ENCODE measurements at places on chromosomes 5 and 9. TPM values are rescaled to one million over a fixed set of nuclear protein-coding genes. Genes with fewer than 3 reads are reported as not detected.

GRCh38 chr9:30670805-30671562 is 1713.5 kb upstream of the ACO1 start:
- H3K36me3 ChIP-seq: no peaks in the 10 kb centered on the region
- H3K27me3 ChIP-seq: no peaks in the 10 kb centered on the region
- H3K4me1 ChIP-seq: no peaks in the 10 kb centered on the region
- DNase-seq: no peak
- no peak overlapping the region for H3K27ac ChIP-seq
- H3K4me3 ChIP-seq: no peak overlapping the region

- H3K4me3 ChIP-seq: no peak overlapping the region
- no peaks in the 10 kb centered on the region for H3K4me1 ChIP-seq
- H3K27ac ChIP-seq: no peak overlapping the region
- H3K27me3 ChIP-seq: no peaks in the 10 kb centered on the region
Observed at GRCh38 chr5:86679529-86679928, 61.8 kb downstream of the COX7C start.

DNA sequence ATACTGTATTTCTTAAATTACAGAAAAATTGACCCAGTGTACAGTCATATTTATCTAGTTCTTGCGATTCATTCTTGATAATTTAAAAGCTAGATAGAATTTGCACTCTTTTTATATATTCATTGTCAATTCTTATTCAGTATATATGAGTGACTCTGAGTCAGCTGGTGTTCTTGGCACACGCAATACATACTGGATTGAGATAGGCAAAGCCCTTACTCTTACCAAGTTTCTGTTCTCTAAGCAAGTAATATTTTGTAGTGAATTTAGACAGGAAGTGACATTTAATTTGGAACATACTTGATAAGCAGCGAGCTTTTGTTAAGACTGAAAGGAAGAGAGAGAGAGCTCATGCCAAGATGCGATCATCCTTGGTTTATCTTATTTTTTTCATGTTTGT is 57.7 kb downstream of the GPBP1 start:
- H3K36me3 ChIP-seq: no peaks in the 10 kb centered on the region
- no peak overlapping the region for H3K4me3 ChIP-seq
- no peak for DNase-seq
- H3K27me3 ChIP-seq: no peaks in the 10 kb centered on the region
- H3K27ac ChIP-seq: no peak overlapping the region

GRCh38 chr5:1002271-1002546 is 6.4 kb upstream of the NKD2 start:
- no peak overlapping the region for H3K27ac ChIP-seq
- H3K36me3 ChIP-seq: no peaks in the 10 kb centered on the region
- DNase-seq: no peak
- peaks cover 30% of the 10 kb centered on the region for H3K4me1 ChIP-seq
- no peaks in the 10 kb centered on the region for H3K27me3 ChIP-seq
- no peak overlapping the region for H3K4me3 ChIP-seq

FGF18 gene
- total RNA-seq: 0.58 TPM

SURF2 gene
- total RNA-seq: 24.9 TPM

DNA sequence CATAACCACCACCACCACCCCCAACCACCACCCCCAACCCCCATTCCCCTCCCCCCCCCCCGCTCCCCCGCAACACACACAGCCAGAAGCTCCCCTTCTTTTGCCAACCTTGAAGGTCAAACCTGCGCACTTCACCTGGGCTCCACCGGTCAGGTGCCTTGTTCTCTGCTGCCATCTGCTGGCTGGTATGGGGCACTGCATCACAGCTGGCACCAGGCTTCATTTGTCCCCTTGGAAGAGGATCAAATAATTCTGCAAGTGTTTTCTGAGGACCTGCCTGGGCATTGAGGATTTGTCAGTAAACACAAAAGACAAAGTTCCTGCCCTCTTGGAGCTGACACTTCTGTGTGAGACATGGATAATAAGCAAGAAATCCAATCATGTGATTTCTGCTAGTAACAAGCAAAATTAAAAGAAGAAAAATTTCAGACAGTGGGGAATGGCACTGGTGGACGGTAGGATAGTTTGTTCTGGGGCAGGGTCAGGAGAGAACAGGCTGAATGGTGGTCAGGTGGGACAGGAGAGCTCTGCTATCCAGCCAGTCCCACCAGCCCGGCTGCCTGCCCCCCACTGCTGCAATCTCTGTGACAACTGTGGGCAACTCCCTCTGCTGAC is 55.6 kb upstream of the LMX1B start:
- no peaks in the 10 kb centered on the region for H3K4me1 ChIP-seq
- H3K36me3 ChIP-seq: no peaks in the 10 kb centered on the region
- peaks cover 18% of the 10 kb centered on the region for H3K27me3 ChIP-seq
- no peak overlapping the region for H3K27ac ChIP-seq
- DNase-seq: peak; percentile 50
- no peak overlapping the region for H3K4me3 ChIP-seq

- no peaks in the 10 kb centered on the region for H3K4me1 ChIP-seq
- no peaks in the 10 kb centered on the region for H3K27me3 ChIP-seq
- no peaks in the 10 kb centered on the region for H3K36me3 ChIP-seq
Observed at GRCh38 chr5:130501151-130501865, 597.0 kb downstream of the CHSY3 start.

GRCh38 chr9:95021166-95021886 is 294.8 kb downstream of the AOPEP start:
- H3K4me3 ChIP-seq: no peak overlapping the region
- no peaks in the 10 kb centered on the region for H3K4me1 ChIP-seq
- no peaks in the 10 kb centered on the region for H3K27me3 ChIP-seq
- DNase-seq: no peak
- no peaks in the 10 kb centered on the region for H3K36me3 ChIP-seq

SPATA31E1 gene
- not detected for total RNA-seq

GRCh38 chr5:139877129-139877597 is 81.6 kb downstream of the PSD2 start:
- H3K4me3 ChIP-seq: no peak overlapping the region
- H3K36me3 ChIP-seq: no peaks in the 10 kb centered on the region
- no peak for DNase-seq
- no peak overlapping the region for H3K27ac ChIP-seq

IFNK gene
- total RNA-seq: not detected

GRCh38 chr9:97856857-97857605 is 4.0 kb downstream of the FOXE1 start:
- no peaks in the 10 kb centered on the region for H3K36me3 ChIP-seq
- no peak overlapping the region for H3K4me3 ChIP-seq
- no peak overlapping the region for H3K27ac ChIP-seq
- H3K4me1 ChIP-seq: no peaks in the 10 kb centered on the region
- DNase-seq: no peak

SMIM33 gene
- total RNA-seq: 0.13 TPM

FOXD4 gene
- not detected for total RNA-seq

DNA sequence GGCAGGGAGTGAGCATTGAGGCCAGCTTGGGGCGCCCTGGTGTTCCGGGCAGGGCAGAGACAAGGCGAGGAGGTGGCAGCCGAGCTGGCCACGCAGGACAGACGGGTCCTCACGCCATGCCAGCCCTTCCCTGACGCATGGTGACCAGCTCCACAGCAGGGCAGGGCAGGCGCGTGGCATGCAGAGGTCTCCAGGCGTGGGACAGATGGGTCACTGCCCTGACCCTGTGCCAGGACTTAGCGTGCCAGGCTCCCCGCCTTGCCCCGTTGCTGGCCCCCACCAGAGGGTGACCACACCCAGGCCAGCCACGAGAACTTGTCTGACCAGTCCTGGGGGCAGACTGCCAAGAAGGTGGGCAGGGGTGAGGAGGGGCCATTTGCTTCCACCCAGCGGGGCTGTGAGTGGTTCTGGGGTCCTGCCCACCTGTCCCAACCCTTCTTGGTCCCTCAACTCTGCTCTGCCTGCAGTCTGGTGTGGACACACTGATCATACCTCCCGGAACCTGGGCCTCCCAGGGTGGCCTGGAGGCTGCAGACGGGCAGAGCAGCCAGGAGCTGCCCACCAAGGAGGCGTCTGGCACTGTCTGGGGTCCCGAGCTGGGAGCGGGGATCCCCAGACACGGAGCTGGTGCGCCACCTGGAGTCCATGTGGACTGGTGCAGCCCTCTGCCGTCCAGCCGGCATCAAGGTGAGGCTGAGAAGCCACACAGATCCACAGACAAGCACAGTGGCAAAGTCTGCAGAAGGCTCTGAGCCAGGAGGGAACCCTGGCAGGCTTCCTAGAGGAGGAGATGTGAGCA is at the start of gene RNF224:
RNF224 (plus strand) TSS at position 449 of the 799 bp plus-strand sequence. CDS start 834 bp downstream, outside the sequence.
- DNase-seq: peak; percentile 89
- peaks cover 2% of the 10 kb centered on the region for H3K4me1 ChIP-seq
- no peak within 1 kb of the TSS for H3K4me3 ChIP-seq
- peaks cover 57% of the 10 kb centered on the region for H3K27me3 ChIP-seq
- no peaks in the 10 kb centered on the region for H3K36me3 ChIP-seq

GRCh38 chr5:107486489-107486888 is 184.2 kb downstream of the EFNA5 start:
- H3K4me1 ChIP-seq: peaks cover 4% of the 10 kb centered on the region
- H3K4me3 ChIP-seq: no peak overlapping the region

SHISAL2B gene
- not detected for total RNA-seq

OR1Q1 gene
- total RNA-seq: not detected

DNA sequence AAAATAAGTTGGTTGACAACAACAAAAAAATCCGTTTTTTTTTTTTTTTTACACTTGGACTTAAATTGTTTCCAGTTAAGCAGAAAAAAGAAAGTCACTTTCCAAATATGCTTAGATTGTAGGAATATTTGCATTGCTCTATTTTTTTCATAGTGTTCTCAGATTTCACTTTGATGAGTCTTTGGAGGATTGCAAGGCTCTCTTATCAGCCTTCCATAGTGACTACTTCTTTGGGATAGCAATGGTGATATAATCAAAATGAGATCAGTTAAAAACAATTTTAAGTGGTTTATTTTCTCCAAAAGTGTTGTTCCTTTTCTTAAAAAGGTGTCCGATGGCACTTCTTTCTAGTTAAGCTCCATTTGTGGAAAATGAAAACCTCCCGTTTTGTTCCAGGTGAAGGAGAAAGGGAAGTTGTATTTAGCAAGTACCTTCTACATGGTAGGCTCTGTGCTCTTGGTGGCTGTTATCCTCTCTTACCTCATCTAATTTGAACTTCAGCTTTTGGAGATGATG is 3.9 kb downstream of the RASGRF2 start:
- no peaks in the 10 kb centered on the region for H3K27me3 ChIP-seq
- no peaks in the 10 kb centered on the region for H3K36me3 ChIP-seq
- no peak for DNase-seq
- peaks cover 18% of the 10 kb centered on the region for H3K4me1 ChIP-seq
- H3K27ac ChIP-seq: no peak overlapping the region

DNA sequence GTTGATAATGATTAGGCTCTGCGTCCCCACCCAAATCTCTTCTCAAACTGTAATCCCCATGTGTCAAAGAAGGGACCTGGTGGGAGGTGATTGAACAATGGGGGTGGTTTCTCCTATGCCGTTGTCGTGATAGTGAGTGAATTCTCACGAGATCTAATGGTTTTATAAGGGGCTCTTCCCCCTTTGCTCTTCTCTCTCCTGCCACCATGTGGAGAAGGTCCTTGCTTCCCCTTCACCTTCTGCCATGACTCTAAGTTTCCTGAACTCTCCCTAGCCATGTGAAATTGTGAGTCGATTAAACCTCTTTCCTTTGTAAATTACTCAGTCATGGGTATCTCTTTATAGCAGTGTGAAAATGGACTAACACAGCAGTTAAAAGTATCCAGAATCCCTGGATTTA is 715.2 kb upstream of the DMAC1 start:
- no peaks in the 10 kb centered on the region for H3K27me3 ChIP-seq
- no peaks in the 10 kb centered on the region for H3K4me1 ChIP-seq
- no peak overlapping the region for H3K27ac ChIP-seq
- no peak for DNase-seq
- H3K36me3 ChIP-seq: no peaks in the 10 kb centered on the region

MCTP1 gene
- 1.0 TPM for total RNA-seq

DNA sequence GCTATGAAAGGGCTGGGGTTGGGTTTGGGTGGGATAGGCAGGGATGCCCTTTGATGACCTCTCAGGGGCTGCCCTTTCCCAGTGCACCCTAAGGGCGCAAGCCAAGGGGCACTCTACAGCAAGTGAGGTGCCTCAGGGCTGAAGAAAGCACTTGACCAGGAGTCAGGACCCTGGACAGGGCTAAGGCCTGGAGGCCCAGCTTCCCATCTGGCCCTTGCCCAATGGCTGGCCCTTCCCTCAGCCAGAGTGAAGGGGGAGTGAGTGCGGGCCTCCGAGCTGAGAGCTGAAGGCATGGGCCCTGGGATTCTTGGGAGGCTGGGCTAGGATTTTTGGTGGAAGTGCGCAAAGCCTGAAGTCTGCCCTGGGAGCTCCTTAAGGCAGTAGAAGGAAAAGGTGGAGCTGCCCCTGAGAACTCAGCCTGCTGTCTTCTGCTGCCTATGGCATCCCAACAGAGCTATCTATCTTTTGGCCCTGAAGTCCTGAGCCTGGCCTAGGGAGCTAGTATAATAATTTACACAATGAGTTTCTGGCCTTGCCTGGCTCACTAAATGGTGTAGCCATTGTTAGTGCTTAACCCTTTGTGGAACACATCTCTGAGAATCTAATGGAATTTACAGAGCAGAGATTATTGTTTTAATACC is 16.4 kb downstream of the JADE2 start:
- no peak overlapping the region for H3K4me3 ChIP-seq
- DNase-seq: no peak
- no peak overlapping the region for H3K27ac ChIP-seq
- peaks cover 23% of the 10 kb centered on the region for H3K36me3 ChIP-seq

DNA sequence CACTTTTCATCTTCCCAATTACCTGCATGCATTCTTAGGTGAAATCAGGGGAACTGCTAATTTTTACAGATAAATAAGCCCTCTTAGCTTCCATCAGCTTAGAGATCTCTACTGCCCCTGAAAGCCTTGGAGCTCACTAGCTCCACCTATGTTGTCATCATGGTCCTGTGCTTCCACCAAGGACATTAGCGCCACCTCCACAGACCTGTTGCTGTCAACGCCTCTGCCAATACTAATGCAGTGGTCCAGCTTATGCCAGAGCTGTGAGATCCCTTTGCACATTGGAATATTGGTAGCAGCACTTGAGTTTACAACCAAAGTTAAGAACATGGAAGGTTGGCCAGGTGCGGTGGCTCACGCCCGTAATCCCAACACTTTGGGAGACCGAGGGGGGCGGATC is 7.7 kb upstream of the SHISAL2B start:
- H3K27ac ChIP-seq: no peak overlapping the region
- no peak for DNase-seq

LRRTM2 gene
- total RNA-seq: not detected

- peaks cover 35% of the 10 kb centered on the region for H3K27me3 ChIP-seq
- H3K4me3 ChIP-seq: no peak overlapping the region
- H3K36me3 ChIP-seq: no peaks in the 10 kb centered on the region
- DNase-seq: no peak
- H3K27ac ChIP-seq: no peak overlapping the region
- H3K4me1 ChIP-seq: no peaks in the 10 kb centered on the region
Observed at GRCh38 chr5:172569861-172570558, 71.1 kb upstream of the NEURL1B start.

GRCh38 chr9:98767915-98768314 is 28.4 kb downstream of the ANKS6 start:
- H3K4me1 ChIP-seq: no peaks in the 10 kb centered on the region
- DNase-seq: no peak
- H3K27me3 ChIP-seq: no peaks in the 10 kb centered on the region
- no peak overlapping the region for H3K27ac ChIP-seq
- H3K36me3 ChIP-seq: peaks cover 26% of the 10 kb centered on the region
- H3K4me3 ChIP-seq: no peak overlapping the region

- H3K4me3 ChIP-seq: no peak overlapping the region
- DNase-seq: no peak
- no peaks in the 10 kb centered on the region for H3K4me1 ChIP-seq
- no peaks in the 10 kb centered on the region for H3K36me3 ChIP-seq
- H3K27me3 ChIP-seq: peaks cover 54% of the 10 kb centered on the region
Observed at GRCh38 chr5:1728846-1729245, 70.8 kb downstream of the MRPL36 start.
